ENCODE measurements at places on chromosomes 11 and 22.

DNA sequence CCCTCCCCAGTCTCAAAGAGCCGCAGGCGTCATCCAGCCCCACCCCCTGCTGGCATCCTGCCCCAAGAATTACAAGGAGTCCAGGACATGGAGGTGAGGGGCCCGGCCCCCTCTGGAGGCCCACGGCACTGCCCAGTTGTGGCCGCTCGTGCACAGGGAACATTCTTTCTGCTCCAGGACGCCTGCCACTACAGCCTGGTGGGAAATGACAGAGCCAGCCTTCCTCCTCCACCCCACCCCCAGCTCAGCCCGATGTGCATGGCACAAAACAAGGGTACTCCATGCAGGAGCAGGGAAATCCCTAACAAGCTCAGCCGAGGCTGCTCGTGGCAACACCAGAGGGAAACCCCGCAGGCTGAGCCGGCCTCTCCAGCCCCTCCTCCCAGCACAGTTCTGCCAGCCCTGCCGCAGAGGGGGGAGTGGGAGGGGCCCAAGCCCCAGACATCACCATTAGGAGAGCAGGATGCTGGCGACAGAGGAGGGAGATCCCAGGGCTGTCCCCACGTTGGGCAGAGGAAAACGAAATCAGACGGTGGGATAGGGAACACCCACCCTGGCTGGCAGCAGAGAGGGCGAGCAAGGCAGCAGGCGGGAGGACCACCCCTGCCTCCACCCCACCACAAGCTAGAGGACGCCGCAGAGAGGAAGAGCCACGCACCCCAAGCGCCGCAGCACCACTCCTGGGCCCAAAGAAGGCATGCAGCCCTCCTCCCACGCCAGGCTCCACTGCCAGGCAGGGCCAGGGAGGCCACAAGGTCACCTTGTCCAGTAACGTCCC is 10.0 kb downstream of the IGSF9B start:
- peak; percentile 37 for DNase-seq

- DNase-seq, result no peak
Measured at GRCh38 chr11:31817621-31818424, 6.7 kb upstream of the PAX6 start.

DNA sequence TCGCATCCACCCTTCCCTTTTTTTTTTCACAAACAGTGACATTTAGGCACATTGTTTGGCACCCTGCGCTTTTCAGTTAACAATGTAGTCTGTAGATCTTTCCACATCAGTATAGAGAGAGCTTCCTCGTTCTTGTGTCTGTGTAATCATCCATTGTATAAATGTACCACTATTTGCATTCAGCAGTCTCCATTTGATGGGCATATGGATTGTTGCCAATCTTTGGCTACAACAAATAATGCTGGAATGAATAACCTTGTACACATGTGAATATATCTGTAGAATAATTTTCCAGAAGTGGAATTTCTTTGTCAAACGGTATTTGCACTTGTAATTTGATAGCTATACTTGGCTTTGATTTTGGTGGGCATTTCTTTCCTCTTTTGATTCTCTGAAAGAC is 17.1 kb downstream of the MPEG1 start:
- no peak for DNase-seq

- no peak for DNase-seq
Measured at GRCh38 chr11:74725701-74726100, 5.5 kb downstream of the CHRDL2 start.

DNA sequence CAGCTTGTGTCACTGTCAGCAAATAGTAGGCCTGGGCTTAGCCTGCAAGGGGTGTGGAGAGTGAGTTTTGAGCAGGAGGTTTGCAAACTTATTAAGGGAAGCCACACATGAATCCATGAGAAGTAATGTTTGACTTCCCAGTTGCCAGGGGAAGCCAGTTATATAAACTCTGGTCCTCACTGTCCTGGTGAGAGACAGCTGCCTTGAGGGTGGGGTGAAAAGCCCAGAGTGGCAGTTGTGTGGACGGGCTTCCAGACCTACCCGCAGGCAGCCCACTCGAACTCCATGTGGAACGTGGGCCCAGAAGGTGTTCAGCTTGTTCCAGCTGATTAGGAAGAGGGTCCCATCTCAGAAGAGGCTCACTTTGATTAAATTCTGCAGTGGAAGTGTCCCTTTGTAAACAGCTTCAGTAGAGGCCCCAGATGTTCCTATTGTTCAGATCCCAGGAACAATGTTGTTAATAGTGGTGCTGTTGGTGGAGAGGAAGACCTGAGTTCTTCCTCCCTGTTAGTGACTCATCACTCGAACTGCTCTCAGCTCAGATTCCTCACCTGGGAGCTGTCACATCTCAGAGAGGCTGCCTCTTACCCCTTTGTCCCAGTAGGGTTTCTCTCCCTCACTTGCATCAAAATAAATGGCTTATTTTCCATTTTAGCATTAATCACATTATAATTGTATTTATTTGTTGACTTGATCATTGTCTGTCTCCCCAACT is 63.4 kb downstream of the GRAMD1B start:
- DNase-seq, result no peak

GRCh38 chr11:69928975-69929374 is 109.8 kb upstream of the FGF3 start:
- DNase-seq, result no peak

GRCh38 chr11:122995526-122995925 is 13.9 kb upstream of the BSX start:
- DNase-seq, result no peak

- DNase-seq, result no peak
Measured at GRCh38 chr22:42307806-42308563, 37.5 kb upstream of the TCF20 start.
